Suppressor macrophage treated with lipopolysaccharide for 1 hour (primary cell): ENCODE measurements at places on chromosomes 1 and 21.

DNA sequence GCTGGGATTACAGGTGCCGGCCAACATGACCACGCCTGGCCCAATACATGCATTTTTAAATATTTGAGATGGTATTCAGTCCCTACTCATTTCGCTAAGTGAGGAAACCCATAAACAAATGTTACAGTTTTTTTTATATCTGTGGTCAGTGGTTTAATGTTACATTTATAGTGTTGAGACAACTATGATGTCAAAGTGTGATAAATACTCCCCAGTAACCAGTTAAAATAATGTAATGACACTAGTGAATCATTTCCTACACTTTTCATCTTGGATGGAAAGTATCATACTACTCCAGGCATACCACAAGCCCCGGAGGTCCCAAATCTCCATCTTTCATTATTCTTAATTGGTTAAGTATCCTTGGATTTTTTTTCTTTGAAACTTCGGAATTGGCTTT, 87.5 kb upstream of the KIF26B start:
- DNase-seq = no peak

GRCh38 chr1:94514095-94514727, 27.3 kb downstream of the F3 start:
- peak; percentile 59 for DNase-seq

DNA sequence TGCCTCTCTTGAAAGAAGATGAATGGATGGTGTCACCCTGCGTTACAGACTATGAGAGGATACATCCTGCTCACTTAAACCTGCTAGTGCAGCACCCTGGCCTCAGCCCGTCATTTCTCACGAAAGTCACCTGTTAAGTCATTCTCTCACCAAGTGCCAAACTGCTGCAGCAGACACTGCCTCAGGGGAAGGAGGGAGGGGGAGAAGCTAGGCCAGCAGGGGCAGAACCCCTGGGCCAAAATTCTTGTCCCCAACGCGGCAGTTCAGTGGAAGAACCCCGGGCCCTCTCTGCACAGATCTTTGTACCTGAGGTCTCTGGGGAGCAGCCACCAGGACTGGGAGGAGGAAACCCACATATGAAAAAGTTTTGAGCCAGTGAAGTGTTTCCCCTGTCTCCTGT, 37.6 kb downstream of the SYT6 start:
- DNase-seq = no peak

GRCh38 chr1:48908606-48909005, 131.9 kb upstream of the BEND5 start:
- no peak for DNase-seq

DNA sequence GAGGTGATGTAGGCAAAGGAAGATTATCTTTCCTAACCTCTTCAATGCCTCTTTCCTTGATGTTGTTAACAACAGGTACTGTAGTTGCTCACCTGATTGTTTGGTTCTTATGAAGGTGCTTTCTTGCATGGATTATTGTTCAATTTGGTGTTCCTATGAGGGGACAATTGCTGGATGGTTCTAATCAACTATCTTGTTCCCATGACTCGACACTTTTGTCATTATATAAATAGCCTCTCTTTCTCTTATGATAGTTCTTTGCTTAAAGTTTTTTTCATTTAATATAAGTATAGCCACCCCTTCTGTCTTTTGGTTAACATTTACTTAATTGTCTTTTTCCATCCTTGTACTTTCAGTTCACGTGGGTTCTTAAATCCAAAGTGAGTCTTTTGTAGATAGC, 35.5 kb downstream of the OR10R2 start:
- no peak for DNase-seq

- DNase-seq = no peak
Observed at GRCh38 chr21:36985751-36986594, 19.5 kb upstream of the HLCS start.

GRCh38 chr1:25799352-25799934, 550 bp upstream of the SELENON start:
- no peak for DNase-seq

- no peak for DNase-seq
Observed at GRCh38 chr1:19654886-19655717, 9.6 kb upstream of the HTR6 start.

GRCh38 chr1:224894915-224895314, 34.6 kb upstream of the DNAH14 start:
- peak; percentile 3 for DNase-seq

- DNase-seq = peak; percentile 55
Observed at GRCh38 chr1:114353262-114353661, 157.7 kb downstream of the TRIM33 start.

GRCh38 chr1:39147099-39148025, 57.1 kb upstream of the MACF1 start:
- no peak for DNase-seq

- DNase-seq = no peak
Observed at GRCh38 chr1:229751610-229752009, 125.6 kb downstream of the URB2 start.

DNA sequence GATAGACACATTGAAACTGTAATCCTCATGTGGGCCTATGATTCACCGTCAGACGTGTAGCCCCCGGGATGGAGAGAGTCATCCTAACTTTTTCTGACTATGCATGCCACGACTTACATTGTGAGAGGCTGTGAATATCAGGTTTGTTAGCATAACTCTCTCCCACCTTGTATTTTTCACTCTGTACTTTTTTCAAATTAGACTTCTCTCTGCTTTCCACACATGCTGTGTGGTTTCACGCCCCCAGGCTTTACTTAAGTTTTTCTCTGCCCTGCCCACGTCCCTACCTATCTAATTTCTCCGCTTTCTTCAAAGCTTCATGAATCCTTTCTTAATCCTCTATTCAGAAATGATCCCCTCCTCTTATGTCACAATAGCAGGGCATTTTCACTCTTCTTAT, 3.4 kb upstream of the NCAM2 start:
- DNase-seq = peak; percentile 37

DNA sequence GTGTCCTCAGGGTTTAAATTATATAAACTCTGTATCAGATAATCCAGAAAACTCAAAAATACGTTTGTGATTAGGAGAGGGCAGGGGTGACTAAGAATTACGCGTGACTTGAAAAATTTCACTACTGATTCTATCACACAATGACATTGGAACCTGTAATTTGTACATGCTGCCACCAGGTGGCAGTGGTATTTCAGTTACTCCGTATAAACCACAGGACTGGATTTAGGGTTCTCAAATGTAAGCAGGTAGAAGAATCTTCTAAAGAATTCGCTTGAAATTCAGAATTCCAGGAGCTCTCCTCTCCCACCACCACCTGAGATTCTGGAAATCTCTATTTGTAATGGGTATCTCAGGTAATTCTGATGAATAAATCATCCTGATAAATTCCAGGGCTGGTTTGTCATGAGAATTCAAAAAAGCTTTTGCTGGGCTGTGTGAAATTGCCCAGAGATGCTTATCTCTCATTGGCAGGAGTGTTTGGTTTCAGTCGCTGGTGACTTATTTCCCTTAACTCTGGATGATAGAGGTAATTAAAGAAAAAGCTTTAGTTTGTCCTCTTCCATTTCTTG, 1.7 kb upstream of the KRTAP7-1 start:
- DNase-seq = peak; percentile 61

GRCh38 chr1:109794319-109795132, 30.8 kb upstream of the EPS8L3 start:
- DNase-seq = peak; percentile 28

DNA sequence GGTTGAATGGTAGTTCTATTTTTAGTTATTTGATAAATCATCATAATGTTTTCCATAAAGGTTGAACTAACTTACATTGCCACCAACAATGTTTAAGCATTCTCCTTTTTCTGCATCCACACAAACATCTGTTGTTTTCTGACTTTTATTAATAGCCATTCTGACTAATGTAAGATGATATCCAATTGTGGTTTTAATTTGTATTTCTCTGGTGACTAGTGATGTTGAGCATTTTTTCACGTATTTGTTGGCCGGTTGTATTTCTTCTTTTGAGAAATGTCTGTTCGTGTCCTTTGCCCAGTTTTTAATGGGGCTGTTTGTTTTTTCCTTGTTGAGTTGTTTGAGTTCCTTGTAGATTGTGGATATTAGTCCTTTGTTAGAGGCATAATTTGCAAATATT, 24.6 kb upstream of the SLC35F3 start:
- DNase-seq = no peak

- no peak for DNase-seq
Observed at GRCh38 chr1:205840146-205840923, 9.6 kb downstream of the PM20D1 start.

DNA sequence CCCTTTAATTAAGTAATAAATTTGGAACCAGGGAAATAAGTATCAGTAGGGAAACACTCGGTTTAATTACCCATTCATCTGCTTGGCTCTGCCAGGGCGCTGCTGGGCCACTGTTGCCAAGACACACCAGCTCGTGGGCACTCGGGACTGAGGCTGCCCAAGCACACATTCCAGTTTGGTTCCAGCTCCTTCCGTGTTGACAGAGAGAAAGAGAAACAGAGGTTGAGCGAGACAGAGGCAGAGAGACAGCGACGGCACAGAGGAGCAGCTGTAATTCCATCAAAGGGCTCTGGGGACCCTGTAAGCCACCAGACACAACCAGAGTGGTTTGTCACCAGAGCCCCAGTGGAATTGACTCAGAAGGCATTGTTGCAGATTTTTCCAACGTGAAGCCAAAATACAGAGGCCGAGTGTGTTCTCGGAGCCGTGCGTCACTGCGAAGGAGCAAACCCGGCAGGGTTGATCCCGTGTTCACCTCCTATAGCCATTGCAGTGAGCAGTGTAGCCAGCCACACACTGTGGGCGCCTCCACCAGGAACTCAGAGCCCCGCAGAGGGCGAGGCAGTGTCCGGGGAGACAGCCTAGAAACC, 33.5 kb downstream of the SYF2 start:
- DNase-seq = no peak

GRCh38 chr1:3831689-3832088, 25.3 kb downstream of the CEP104 start:
- DNase-seq = no peak

DNA sequence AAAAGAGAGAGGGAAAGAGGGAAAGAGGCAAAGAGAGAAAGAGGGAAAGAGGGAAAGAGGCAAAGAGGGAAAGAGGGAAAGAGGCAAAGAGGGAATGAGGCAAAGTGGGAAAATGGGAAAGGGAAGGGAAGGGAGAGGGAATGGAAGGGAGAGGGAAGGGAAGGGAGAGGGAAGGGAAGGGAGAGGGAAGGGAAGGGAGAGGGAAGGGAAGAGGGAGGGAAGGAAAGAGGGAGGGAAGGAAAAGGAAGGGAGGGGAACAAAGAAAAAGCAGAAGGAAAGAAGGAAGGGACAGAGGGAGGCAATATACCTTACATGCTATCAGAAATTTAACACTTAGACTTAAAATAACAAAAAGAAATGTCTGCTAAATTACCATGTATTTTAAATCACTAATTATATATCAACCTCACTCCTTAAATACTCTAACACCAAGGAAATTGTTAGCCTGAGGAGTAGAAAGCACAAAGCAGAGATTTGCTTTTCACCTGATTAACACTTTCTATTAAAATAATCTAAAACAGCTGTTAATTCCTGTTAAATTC, 41.8 kb downstream of the DUSP10 start:
- DNase-seq = no peak

- DNase-seq = no peak
Observed at GRCh38 chr21:41703857-41704501, 62.9 kb downstream of the RIPK4 start.

GRCh38 chr1:97163591-97164275, 442.1 kb downstream of the PTBP2 start:
- no peak for DNase-seq

GRCh38 chr1:16015491-16015890, 2.4 kb downstream of the HSPB7 start:
- DNase-seq = no peak

- DNase-seq = no peak
Observed at GRCh38 chr21:22343303-22343702, 1345.1 kb downstream of the NCAM2 start.

GRCh38 chr1:101081496-101082488, 56.2 kb upstream of the DPH5 start:
- DNase-seq = no peak

DNA sequence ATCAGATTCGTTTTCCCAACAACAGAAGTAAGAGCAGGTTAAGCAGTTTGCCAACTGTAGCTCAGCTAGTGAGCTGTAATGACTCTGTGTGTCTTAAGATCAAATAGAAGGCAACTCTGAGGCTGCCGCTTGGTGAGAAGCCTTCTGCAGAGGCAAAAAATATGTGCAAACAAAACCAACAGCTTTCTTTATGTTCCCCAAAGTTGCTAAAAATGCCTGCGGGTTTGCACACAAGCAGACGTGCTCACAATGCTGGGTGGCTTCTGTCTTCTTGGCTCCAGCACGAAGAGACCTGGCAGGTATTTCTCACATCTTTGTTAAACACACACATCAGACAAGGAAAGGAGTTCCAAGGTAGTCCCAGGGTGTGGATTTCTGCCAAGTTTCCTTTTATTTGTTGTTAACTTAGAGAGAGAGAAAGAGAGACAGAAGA, 158.9 kb upstream of the JUN start:
- no peak for DNase-seq

DNA sequence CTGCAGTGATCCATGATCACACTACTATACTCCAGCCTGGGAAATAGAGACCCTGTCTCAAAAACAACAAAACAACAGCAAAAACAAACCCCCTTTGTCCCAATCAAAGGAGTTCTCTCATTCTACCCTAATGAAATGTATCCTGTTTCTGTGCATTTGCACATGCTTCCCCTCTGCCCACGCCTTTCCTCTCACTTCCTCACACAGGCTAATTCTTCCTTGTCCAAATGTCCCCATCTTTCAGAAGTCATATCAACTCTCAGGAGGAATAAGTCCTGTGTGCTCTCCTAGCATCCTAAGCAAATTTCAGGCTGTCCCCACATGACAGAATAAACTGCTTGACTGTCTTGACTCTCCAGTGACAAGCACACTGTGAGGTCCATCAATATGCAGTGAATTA, 8.1 kb upstream of the ATP1B1 start:
- DNase-seq = peak; percentile 81

GRCh38 chr1:93692026-93692425, 10.4 kb upstream of the BCAR3 start:
- DNase-seq = no peak

DNA sequence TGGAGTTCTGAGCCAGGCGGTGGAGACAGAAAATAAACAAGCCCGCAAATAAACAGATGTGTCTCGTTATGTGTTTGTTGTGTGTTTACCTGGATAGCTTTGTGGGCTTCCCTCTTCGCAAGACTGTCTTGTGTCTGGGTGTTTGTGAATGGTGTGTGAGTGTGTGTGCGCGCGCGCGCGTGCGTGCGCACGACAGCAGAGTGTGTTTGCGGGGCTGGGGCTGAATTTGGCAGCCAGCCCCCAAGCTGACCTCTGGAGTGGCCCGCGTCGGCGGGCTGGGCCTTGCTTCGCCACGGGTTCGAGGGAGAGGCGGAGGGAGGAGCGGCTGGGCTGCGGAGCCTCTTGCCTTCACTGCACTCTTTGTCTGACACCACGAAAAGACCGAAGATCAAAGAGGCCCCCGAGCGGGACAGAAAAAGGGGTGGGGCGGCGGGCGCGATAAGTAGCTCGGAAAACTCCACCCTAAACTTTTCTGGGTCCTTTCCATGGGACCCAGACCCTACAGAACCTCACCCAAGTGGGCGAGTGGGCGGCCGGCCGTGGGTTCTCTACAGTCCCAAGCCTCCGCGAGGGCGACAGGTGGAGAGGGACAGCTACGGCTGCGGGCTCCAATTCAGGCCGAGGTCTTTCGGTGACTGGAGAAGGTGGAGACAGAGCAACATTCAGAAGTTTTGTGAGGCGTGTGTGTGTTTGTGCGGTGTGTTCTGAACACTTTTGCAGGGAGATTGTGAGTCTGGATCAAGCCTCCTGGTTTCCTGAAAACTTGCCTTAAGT, 14.5 kb downstream of the PAX7 start:
- no peak for DNase-seq
